ENCODE measurements at places on chromosomes 6 and 20. TPM values are rescaled to one million over a fixed set of nuclear protein-coding genes. Genes with fewer than 3 reads are reported as not detected.

TRIM40 gene
- total RNA-seq = not detected

PDE7B gene
- total RNA-seq = 5.6 TPM

PMEPA1 gene
- 0.34 TPM for total RNA-seq

MICB gene
- total RNA-seq = 22.4 TPM

FAXC gene
- 2.5 TPM for total RNA-seq

CPXM1 gene
- 5.6 TPM for total RNA-seq

CHMP4B gene
- total RNA-seq = 30.5 TPM

DSE gene
- total RNA-seq = 22.4 TPM

HNF4A gene
- total RNA-seq = not detected

BMP7 gene
- total RNA-seq = not detected

PKIB gene
- total RNA-seq = 0.59 TPM

PROKR2 gene
- total RNA-seq = not detected

MUC22 gene
- total RNA-seq = not detected

TBXT gene
- not detected for total RNA-seq

ZHX3 gene
- 19.0 TPM for total RNA-seq

HS3ST5 gene
- total RNA-seq = not detected

RRAGD gene
- under 0.01 TPM for total RNA-seq

SNRNP48 gene
- total RNA-seq = 4.9 TPM

KCNQ2 gene
- total RNA-seq = not detected

HLA-DPB1 gene
- total RNA-seq = 4.0 TPM

NRN1 gene
- total RNA-seq = not detected

LINC00237 gene
- total RNA-seq = not detected

SNAP25 gene
- 5.1 TPM for total RNA-seq

TRIM31 gene
- total RNA-seq = not detected

HSPA12B gene
- total RNA-seq = 0.45 TPM

SAMD3 gene
- not detected for total RNA-seq

GSTA3 gene
- total RNA-seq = not detected

SPINT3 gene
- total RNA-seq = not detected

AKAP12 gene
- total RNA-seq = 43.4 TPM

CFB gene
- total RNA-seq = 2.0 TPM

BHLHE23 gene
- total RNA-seq = not detected

CTSA gene
- total RNA-seq = 91.1 TPM

ASXL1 gene
- 20.5 TPM for total RNA-seq

NDRG3 gene
- 14.4 TPM for total RNA-seq

C20orf144 gene
- total RNA-seq = 0.84 TPM

PNPLA1 gene
- not detected for total RNA-seq

MAFB gene
- total RNA-seq = 1.0 TPM

LAMA2 gene
- total RNA-seq = 9.5 TPM

SLC17A9 gene
- 21.3 TPM for total RNA-seq

RIMS4 gene
- not detected for total RNA-seq

RCAN2 gene
- 2.0 TPM for total RNA-seq

HLA-DRB1 gene
- total RNA-seq = not detected

ASIP gene
- not detected for total RNA-seq

NKAPL gene
- total RNA-seq = 1.3 TPM

CTAGE9 gene
- total RNA-seq = under 0.01 TPM

CNBD2 gene
- total RNA-seq = 1.0 TPM

COL9A1 gene
- total RNA-seq = not detected

NFKBIL1 gene
- total RNA-seq = 19.9 TPM

PCMT1 gene
- total RNA-seq = 136 TPM

IRF4 gene
- not detected for total RNA-seq
